ENCODE measurements at places on chromosomes 1 and 21.

DNA sequence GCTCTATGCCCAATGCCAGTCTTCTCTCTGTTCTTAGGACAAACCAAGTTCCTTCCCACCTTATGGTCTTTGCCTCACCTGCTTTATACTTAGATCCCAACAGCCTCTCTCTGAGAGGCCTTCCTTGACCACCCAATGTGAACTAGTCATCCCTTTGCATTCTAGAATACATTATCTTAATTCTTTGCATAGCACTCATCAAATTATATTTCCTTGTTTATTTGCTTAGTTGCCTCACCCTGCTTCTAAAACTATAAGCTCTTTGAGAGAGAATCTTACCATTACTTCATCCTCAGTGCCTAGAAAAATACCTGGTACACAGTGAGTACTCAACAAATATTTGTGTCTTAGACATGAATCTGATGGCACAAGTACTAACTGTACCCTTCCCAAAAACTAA is 8.0 kb downstream of the PIGP start:
- no peak for DNase-seq

DNA sequence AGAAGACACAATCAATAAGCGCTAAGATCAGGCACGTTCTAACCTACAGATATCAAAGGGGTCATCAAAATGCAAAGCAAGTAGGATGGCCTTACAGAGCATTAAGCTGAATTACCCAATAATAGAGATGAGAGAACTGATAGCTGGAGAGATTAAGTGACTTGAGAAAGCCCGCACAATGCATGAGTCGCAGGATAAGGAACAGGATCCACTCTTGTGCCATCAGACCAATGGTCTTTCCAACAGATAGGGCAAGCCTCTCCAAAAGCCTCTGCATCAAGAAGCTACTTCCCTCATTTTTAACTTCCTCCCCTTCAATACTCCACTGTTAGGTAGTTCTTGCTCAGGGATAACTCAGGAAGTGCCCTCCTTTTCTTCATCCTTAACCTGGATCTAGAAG is 2.6 kb downstream of the CHML start:
- DNase-seq: no peak

- DNase-seq: no peak
Observed at GRCh38 chr1:8736927-8737326, 80.5 kb downstream of the RERE start.

GRCh38 chr1:164559342-164560051 is 513 bp downstream of the PBX1 start:
- DNase-seq: no peak

DNA sequence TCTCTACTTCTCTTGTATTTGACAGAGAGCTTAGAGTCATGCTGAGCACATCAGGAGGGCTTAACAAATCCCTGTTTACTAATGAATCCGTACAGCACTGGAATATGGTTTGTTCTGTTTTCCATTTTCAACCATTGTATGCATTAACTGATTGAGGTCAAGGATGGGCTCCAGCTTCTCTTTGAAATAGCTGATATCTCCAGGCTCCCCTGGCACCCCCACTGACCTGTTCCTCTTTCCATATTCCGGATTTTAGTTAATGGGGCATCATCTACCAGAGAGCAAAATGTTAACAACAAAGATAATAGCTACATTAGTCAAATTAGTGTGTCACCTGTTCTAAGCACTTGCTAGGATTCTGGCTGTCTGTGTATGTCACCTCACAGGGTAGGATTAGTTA is 57.6 kb downstream of the NENF start:
- no peak for DNase-seq

DNA sequence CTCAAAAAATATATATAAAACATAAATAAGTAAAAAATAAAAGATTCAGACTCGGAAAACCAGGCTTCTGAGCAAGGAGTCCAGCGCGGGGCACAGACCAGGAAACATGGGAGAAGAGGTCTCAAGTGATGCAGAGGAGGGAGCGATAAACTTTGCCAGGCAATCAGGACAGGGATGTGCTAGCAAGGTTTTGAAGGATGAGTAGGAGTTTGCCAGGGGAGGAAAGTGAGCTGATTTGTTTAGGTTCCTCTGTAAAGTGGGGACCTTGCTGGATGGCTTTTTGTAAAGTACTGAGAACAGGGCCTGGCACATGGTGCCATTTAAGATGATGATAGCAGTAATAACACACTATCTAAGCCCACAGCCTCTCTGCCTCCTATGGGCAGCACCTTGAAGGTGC is 86.1 kb downstream of the SPSB1 start:
- no peak for DNase-seq

- no peak for DNase-seq
Observed at GRCh38 chr1:118739501-118739900, 248.6 kb downstream of the TBX15 start.

DNA sequence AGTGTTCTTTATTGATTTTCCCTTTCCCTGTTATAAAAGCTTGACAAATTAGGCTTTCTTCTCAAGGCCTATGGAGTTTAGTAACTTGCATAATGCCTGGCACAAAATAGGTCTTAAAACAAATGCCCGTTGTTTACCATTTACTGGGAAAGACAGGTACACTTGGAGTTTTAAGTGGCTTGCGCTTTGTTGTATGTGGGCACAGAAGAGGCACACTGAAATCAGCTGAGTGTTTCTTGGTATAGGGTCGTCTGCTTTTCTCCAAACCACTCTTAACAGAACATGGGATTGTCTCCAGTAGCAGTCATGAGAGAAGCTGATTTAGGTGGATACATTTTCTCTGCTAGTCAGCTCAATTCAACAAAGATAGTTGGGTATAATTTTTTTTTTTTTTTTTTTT is 132.5 kb downstream of the SYT14 start:
- DNase-seq: no peak

GRCh38 chr21:41124641-41125201 is 43.2 kb upstream of the BACE2 start:
- DNase-seq: no peak

GRCh38 chr1:25178917-25179561 is 53.3 kb downstream of the SYF2 start:
- no peak for DNase-seq

DNA sequence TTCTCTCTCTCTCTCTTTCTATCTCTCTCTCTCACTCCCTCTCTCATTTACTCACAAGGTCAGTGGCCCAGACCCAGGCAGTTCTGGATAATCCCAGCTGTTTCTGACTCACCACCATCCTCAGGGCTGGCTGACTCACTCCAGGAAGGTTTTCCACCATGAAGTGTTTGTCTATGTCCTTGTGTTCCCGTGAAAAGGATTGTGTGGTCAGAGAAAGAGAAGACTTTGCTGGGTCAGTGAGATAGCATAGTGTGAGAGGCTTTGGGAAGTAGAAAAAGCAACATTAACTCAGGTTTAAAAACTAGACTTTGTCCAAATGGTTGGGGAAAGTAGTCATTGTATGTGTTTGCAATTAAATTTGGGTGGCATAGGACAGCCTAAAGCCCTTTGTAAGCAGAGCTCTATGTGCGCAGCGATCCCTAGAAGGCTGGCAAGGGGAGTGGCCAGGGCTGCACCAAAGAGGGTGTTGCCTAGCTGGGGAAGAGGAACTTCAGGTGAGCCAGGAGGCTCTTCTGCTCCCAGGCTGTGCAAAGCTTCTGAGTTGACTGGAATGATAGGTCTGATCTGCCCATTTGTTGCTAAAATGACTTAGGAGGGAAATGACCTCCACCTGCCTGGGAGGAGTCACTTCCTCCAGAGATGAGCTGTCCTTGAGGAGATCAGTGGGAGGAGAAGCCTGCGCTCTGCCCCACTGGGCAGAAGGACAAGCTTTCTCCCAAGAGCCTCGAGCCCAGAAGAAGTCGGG is 4.9 kb upstream of the CAPN2 start:
- DNase-seq: peak; percentile 99

DNA sequence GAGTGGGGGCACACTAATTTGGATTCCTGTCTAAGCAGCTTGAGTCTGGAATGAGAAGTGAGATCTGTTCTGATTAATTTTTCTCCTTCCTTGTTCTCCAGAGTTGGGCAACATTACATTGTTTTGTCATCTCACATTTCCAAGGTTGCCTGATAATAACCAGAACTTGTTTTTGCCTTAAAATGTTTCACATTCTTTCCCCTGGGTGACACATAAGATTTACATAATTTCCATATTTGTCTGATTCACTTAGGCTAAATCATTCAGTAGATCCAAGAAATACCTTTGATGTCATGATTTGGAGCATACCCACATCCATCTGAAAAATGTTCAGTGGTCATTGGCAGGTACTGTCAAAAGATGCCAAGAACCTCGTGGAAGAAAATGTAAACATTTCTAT is 60.3 kb downstream of the XCL2 start:
- DNase-seq: peak; percentile 30

DNA sequence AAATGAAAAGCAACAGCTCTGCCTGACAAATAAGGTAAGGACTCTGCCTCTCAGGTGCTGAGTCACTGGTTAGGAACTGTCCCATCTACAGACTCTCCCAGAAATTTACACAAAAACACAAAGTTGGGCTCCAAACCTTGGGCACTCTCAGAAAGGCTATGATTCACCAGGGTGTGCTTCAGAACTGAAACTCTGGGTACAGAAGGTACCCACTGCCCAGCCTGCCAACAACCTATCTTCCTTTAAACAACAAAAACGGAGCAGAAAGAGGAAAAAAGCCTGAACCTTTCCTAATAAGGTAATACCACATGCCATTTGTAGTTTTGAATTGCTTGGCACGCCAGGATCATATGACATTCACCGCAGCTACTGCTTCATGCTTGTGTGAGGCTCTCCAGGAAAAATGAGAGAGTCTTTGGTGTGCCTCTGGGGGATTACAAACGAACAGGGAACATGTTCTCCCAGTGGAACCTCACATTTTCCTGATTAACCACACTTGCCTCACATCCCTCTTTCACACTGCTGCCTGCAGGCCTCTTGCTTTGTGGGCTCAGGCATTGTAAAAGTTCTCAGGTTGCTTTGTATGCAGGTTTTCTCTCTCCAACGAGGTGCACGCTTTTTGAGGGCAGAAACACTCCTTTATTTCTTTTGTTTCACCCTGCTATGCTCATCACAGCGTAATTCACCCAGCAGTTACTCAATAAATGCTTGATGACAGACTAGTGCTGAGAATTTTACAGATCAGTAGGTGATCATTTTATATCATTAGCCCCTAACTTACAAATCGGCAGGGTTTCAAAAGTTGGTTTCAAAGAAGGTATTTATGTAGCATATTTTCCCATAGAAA is 65.1 kb downstream of the GADD45A start:
- DNase-seq: peak; percentile 71

GRCh38 chr1:232995189-232995588 is 44.8 kb downstream of the NTPCR start:
- DNase-seq: no peak

GRCh38 chr1:218878369-218878768 is 295.3 kb upstream of the LYPLAL1 start:
- DNase-seq: peak; percentile 36

- no peak for DNase-seq
Observed at GRCh38 chr1:107899655-107900054, 65.3 kb downstream of the VAV3 start.

DNA sequence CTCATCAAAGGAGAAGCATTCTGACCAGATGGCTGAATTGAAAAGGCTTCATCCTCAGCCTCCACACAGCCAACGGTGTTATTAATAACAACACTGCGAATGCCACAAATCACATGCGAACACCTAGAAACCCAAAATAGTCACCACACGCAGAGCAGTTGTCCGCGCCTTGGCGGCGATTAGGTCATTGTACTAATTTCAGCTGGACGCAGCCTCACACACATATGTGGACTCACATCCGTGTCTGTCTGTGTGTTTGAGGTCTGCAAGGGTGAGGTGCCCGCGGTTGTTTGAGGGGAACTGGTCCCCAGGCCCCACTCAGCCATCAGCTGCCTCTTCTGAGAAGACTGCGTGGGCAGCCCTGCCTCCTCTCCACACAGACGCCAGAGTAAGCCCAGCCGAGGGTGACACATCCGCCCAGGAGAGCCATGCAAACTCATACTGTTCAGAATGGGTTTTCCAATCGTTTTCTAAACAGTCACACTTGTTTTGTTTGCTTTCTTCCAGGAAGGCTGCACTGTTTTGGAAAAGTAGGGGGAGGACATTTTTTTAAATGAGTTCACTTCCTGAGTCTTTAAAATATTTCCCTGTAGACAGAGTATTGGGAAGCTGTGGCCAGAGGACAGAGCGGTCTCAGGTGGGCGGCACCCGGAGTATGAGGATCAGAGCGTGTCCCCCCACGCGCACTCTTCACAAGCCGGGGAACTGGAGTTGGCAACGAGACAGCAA is 53.4 kb downstream of the TOMM20 start:
- peak; percentile 96 for DNase-seq

DNA sequence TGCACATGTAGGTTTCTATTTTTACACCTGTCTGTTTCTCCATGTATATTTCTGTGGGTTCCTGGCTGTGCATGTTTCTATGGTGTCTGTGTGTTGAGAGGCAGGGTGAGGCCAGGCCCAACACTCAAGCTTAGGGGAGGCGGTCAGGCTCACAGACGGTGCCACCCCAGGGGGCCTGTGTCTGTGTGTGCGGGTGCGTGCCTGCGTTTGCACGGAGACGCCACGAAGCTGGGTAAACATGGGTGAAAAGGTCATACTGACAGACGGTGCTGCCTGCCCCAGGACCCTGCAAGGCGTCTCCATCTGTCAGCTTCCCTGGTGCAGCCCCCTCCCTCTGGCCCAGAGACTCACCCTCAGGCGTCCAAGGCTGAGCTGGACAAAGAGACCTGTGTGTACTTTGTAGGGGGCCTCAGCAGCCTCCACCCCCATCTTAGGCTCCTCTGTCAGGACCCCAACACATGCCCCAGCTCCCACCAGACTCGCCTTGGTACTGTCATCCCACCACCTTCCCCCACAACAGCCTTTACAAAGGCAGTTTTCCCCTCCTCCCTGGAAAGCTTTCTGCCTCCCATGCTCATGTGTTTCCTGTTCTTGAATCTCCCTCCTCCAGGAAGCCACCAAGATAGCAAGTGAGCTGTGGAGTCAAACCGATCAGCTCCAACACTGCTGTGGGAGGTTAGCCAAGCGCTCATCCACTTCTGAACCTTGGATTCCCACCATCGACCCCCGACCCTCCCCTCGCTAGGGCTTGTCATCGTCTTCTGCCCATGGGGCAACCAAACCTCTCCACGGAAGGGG is 34.1 kb downstream of the PTPRF start:
- no peak for DNase-seq

Data from stromal cell of bone marrow (primary cell).